Caco-2 (cell line): ENCODE measurements at places on chromosomes 16 and 17.

DNA sequence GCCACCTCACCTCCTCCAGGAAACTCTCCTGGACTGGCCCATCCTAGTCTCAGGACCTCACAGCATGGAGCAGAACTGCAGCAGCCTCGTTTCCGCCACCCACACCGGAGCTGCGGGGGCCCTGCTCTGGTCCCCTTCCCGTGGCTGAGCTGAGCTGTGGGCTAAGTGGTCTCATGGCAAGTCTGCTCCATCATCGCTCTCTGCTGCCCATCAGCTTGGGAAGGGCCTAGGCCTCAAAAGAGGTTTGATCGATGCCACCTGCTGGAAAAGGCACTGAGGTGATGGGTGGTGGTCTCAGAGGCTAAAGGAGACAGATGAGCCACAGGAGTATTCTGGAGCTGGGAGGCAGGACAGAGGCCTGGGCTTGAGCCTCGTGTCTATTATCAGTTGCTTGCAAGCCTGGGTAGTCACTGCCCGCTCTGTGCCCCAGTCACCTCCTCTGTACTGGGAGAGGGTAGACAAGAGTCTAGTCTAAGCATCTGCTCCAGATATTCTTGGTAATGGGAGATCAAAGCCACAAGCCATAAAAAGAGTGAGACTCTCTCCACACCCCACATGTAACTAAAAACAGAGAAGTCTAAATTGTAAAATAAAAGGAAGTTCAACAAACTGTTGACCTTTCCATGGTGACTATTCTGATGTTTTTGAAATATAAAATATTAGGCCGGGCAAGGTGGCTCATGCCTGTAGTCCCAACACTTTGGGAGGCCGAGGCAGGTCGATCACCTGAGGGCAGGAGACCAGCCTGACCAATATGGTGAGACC is 1.6 kb downstream of the ITGAE start:
- no peak for DNase-seq

DNA sequence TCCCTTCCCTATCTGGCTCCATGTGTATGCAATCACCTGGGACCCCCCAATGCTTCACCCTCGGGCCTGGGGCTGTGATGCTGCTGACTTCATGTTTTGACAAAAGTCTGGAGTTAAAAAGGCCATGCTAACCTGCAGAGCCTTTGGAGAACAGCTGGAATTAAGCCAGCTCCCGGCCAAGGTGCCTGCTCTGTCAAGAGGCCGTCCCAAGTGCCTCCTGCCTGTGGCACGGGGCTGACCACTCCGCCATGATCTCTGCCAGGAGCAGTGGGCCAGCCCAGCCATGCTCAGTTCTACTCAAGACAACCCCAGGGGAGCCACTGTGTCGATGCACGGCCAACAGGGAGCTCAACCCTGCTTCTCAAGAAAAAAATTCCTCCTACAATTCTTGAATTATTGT is 93.6 kb downstream of the CCDC182 start:
- DNase-seq = no peak

- no peak for DNase-seq
These were observed 15.4 kb downstream of the ABCA10 start for GRCh38 chr17:69213059-69213813.

DNA sequence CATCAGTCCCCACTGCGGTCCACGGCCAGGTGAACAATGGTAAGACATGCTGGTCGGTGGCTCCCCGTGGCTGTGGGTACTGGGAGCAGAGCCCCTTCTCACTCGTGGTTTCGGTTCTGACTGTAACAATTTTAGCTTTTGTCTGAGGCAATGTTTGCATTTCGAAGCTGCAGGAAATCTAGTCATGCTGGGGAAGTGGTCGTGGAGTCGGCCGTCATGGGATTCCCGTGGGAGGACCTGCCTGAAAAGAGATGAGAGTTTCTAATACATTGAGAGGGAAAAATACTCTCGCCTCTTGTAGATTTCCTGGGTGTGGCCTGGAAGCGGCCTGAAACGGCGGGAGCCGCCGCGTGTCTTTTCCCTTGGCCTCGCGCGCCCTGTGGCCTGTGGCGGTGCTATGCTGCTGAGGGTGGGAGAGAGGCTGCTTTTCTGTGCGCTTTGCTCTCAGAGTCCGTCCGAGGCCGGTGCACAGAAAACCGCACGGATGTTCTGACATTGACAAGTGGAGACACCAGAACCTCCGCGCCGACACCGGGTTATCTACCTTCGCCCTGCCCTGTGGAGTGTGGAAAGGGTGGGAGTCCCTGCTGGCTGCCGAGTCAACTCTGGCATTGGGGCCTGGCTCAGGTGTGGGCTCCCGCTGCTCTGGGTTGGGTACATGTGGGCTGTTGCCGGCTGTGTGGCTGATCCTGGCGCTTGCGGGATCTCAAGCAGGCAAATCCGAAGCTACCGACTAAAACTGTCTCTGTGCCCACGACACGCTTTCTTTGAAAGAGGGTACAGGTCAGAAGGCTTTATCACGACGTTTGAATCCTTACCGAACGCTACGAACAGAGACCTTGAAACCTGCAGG is 60.8 kb downstream of the WDR45B start:
- no peak for DNase-seq

DNA sequence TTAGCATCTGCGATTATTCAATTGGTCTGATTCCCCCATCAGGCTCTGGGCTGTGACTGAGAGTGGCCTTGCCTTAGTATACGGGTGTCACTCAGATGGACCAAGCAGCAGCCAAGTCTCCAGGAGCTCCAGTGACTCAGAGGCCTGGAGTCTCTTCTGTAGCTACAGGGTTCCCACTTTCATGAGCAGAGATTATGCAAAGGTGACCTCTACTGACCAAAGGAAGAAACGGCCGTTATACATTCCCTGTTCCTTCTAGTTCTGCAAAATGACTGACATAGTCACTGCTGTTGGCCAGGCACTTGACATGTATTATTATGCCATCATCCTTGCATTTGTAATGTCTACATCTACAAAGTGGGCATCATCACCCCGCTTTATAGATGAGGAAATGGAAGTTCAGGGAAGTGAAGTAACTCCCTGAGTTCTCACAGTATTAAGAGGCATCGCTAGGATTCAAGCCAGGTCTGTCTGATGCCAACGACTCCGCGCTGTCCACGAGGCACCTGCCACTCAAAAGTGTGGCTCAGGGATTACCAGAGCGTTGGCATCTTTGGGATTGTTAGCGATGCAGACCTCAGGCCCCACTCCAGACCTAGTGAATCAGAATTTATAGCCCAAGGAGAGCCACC is 23.3 kb downstream of the SLC38A7 start:
- peak; percentile 79 for DNase-seq

DNA sequence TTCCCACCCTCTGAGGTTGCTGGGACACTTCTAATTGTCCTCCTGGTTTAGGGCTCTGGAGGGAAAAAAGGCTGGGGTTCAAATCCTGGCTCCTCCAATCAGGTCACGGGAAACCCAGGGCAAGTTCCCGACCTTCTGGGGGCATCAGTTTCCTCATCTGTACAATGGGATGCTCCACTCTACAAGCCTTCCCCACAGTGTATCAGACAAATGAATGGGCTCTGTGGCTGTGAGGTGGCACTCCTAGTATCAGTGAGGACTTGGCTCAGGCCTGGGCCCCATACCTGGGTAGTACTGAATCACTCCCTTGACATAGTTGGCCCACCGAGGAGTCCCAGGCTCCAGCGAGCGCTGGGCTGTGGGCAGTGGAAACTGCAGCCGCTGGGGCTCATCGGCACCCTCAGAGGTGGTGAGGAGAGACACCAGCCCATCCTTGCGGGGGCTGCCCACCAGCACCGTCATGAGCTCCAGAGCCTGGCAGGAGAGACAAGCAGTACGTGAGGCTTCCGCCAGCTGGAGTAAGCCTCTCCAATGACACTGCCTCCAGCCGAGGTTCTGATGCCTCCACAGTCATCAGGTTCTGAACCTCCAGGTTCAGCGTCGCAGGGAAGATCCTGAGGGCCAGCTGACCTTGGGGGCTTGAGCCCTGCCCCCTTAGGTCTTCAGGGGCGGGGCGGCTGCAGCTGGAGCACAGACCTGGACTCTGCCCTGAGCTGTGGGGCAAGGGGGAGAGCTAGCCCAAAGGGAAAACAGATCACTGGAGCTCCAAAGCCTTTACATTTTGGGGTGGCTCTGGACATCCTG is 1.2 kb downstream of the GALK1 start:
- no peak for DNase-seq

GRCh38 chr17:19417611-19418010 is 6.6 kb downstream of the RNF112 start:
- DNase-seq = no peak

- peak; percentile 91 for DNase-seq
These were observed 550 bp upstream of the RNF213 start for GRCh38 chr17:80260069-80260535.

DNA sequence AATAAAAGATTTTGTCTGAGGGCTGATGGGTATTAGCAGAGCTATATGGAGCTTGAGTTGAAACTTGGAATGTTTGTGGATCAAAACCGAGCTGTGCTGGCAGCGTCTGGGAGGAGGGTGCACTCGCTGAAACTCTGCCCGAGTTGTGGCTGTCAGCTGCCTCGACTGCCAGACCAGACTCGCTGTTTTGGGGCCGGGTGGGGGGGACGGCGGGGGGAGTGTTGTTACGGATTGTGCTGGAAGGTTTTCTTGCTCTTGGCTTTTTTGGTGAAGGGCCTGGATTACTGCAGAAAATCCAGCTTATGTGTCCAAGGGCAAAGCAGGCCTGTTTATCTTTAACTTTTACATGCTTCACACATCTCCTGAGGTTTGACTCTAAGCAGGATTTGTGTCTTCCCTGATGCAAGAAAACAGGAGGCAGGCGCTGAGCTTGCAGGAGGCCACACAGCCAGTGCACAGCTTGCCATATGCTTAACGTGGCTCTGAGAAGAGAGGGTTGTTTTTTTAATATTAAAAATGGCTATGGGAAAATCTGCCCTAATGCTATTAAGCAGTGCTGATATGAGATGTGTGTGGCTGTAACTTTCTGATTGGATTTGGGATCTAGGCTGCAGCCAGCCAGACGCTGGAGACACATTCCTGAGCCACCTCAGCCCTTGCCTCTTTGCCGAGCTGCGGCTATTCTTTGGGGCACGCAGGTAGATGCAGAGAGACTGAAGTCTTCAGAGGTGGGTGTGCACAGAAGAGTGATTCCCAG is 20.5 kb upstream of the RPTOR start:
- no peak for DNase-seq
